Dermis microvascular lymphatic vessel endothelial cell (primary cell): ENCODE measurements at places on chromosomes 3 and 15. TPM values are rescaled to one million over a fixed set of nuclear protein-coding genes. Genes with fewer than 3 reads are reported as not detected.
A peak's percentile ranks its signal among the peaks of the same experiment; 100 is the strongest.

- DNase-seq, result no peak
These were observed 303.8 kb downstream of the TLE3 start for GRCh38 chr15:69793781-69794451.

DNA sequence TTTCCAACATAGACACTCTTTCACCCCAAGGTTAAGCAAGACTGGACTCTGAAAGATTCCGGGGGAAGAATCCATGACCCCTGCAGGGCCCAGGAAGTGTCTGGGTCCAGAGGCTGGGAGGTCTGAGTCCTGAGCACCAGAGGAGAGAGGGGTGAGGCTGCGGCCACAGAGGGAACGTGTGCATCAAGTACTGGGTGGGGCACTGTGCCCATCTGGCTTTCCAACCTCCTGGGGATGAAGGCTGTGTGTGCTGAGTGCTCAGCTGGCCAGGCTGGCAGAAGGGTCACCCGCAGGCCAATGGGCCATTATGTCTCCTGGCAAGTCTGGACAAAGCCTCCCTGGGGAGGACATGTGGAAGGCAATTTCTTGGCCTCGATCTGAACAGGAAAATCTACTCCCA, 3.3 kb downstream of the CHRNA3 start:
- DNase-seq, result no peak

- no peak for DNase-seq
These were observed 40.6 kb downstream of the TPRA1 start for GRCh38 chr3:127549826-127550467.

A4GNT gene
- not detected in 2 replicates for total RNA-seq

- DNase-seq, result no peak
These were observed 97.1 kb upstream of the NR2E3 start for GRCh38 chr15:71713191-71713809.

- no peak for DNase-seq
These were observed 13.3 kb upstream of the ANKDD1A start for GRCh38 chr15:64898406-64898805.

GRCh38 chr15:90143166-90143655, 40.9 kb upstream of the IDH2 start:
- DNase-seq, result no peak

DNA sequence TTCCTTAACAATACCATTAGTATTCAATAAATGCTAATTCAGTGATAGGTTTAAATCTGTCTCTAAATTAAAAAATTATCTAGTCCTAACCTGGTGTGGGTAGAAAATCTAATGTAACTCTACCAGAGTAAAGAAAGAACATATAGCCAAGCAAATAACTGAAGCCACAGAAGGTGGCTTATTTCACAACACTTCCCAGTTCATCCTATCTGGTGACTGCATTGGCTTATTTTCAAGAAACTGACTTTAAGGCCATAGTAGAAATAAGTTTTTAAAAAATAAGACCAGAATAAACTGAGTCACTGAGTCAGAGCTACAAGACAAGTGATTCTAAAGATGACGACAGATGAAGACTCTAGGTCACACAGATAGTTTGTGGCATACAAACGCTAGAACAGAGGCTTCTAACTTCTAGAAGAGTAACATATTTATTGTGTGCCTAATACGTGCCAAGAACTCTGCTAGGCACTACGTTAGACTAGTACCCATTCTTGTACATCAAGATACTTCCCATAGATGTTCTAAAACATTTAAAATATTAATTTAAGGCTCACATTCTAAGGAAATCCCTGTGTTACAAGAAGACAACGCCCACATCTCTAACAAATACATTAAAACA, 25.9 kb downstream of the TMCC1 start:
- DNase-seq, result no peak

- DNase-seq, result peak; percentile 43
These were observed 84.5 kb downstream of the WDR76 start for GRCh38 chr15:43911235-43911781.

CIAO2A gene
- total RNA-seq, result 29.2 and 44.4 TPM in 2 replicates

- no peak for DNase-seq
These were observed 13.5 kb downstream of the TIGIT start for GRCh38 chr3:114307222-114307830.

DNA sequence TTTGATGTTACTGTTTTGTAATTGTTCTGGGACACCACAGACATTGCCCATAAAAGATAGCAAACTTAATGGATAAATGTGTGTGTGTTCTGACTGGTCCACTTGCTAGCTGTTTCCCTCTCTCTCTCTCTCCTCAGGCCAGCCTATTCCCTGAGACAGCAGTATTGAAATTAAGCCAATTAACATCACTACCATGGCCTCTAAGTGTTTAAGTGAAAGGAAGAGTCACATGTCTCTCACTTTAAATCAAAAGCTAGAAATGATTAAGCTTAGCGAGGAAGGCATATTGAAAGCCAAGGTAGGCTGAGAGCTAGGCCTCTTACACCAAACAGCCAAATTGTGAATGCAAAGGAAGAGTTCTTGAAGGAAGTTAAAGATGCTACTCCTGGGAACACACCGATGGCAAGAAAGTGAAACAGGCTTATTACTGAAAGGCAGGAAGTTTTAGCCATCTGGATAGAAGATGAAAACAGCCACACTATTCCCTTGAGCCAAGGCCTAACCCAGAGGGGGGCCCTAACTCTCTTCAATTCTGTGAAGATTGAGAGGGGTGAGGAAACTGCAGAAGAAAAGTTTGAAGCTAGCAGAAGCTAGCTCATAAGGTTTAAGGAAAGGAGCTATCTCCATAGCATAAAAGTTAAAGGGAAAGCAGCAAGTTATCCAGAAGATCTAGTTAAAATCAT, 295.1 kb downstream of the CHST2 start:
- DNase-seq, result no peak

DNA sequence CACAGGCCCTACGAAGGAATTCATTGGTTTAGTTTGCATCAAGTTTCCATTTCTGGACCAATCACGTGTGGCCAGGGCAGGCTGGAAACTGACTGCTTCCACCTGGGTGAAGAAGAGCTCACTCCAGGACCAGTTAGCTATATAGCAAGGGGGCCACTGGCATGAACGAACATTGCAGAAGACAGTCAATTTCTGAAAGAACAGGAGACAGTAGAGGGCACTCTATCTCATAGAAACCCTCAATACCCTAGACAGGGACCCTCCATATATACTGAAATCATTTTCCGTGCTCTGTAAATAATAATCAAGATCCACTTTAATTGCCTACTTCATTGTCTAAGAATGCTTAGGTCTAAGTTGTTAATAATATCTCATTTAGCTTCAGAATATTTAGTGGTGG, 215.6 kb downstream of the CADPS start:
- DNase-seq, result no peak

- DNase-seq, result no peak
These were observed 22.3 kb downstream of the STIMATE start for GRCh38 chr3:52874864-52875587.

DNA sequence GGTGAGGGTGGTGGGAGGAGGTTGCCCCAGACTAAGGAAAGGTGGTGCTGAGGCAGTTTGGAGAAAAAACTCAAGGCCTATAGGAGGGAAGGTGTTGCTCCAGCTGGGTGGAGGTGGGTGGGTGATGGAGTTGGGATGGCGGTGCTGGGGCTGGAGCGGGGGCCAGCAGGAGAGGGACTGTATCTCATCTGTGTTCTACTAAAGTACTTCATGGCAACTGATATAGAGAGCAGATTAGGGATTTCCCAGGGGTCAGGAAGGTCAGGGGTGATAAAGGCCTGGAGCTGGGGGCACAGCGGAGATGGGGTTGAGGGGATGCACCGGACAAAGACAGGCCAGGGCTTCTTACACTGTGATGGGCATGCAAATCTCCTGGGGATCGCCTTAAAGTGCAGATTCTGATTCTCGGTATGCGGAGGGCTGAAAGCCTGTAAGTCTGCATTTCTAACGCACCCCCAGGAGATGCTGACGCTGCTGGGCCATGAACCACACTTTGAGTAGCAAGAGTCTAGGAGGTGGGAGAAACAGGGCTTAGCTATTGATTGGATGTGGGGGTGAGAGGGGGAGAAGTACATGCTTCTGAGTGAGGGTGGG, 4.2 kb downstream of the KLHL40 start:
- no peak for DNase-seq

ADCY5 gene
- under 0.01 and 0.25 TPM in 2 replicates for total RNA-seq

ROBO2 gene
- under 0.01 TPM in 1 of 2 replicates, not detected in the other for total RNA-seq

PCSK6 gene
- 31.8 and 42.7 TPM in 2 replicates for total RNA-seq

OCA2 gene
- total RNA-seq, result not detected in 2 replicates

DNA sequence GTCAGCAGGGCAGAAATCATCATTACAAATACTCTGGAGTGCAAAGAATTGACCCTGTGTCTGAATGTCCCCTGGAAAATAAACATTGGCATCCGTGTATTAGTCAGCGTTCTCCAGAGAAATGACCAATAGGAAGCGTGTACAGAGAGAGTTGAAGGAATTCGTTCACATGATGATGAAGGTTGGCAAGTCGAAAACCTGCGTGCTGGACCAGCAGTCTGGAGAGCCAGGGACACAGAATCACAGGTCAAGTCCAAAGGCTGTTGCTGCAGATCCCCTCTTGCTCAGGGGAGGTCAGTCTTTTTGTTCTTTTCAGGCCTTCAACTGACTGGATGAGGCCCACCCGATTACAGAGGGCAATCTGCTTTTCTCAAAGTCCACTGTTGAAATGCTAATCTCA, 16.6 kb downstream of the GP9 start:
- DNase-seq, result peak; percentile 72

DNA sequence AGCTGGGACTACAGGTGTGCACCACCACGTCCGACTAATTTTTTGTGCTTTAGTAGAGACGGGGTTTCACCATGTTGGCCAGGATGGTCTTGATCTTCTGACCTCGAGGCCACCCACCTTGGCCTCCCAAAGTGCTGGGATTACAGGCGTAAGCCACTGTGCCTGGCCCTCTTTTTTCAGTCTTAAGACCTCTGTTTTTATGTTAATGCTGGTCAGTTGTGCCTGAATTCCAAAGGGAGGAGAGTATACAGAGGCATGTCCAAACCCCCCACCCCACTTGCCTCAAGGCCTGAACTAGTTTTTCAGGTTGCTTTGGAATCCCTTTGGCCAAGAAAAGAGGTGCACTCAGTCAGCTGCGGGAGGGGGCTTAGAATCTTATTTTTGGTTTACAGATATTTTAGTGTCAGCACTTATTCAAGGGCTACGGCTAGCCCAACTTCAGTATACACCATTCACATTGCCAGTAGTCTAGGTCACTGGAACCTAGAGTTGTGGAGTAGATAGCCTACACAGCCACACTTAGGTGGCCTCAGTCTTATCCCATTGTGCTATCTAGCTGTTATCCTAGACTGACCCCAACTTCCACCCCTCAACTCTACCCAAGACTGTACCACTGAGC, 128.0 kb upstream of the TPM1 start:
- no peak for DNase-seq

PLSCR5 gene
- total RNA-seq, result not detected in 2 replicates

DNA sequence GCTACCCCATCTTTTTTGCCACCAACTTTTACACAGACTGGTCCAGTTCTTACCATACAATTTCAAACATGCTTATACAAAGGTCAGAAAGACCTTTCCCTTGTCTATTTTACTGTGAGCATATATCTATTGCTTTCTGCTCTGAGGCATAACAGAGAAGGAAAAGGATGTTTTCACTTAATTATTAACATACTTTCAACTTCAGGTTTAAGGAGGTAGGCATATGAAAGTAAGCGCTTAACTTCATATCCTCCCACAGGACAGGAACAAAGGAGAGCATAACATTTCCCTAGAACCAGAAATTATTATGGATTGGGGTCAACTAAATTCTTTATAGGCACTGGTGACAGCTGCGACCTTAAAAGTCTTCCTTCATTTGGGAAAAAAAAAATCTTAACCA, 1.1 kb downstream of the MYEF2 start:
- DNase-seq, result no peak

GOLGA6L7 gene
- not detected in 2 replicates for total RNA-seq

DNA sequence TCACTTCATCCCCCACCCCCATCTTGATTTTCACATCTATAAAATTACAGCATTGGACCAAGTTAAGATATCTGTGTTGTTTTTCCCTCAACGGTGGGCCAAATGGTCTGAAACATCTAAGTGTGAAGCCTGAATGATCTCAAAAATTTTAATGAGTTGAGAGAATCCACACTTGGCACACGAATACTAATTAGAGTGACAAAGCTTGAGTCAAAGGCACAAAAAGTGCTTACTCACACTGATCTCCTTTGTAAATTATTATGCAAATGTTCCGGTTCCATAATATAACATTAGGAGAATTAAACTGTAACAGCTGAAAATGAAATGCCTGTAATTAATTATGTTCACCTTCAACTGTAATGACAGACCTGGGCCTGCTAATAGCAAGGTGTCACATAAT, 33.6 kb downstream of the GPR176 start:
- no peak for DNase-seq

DNA sequence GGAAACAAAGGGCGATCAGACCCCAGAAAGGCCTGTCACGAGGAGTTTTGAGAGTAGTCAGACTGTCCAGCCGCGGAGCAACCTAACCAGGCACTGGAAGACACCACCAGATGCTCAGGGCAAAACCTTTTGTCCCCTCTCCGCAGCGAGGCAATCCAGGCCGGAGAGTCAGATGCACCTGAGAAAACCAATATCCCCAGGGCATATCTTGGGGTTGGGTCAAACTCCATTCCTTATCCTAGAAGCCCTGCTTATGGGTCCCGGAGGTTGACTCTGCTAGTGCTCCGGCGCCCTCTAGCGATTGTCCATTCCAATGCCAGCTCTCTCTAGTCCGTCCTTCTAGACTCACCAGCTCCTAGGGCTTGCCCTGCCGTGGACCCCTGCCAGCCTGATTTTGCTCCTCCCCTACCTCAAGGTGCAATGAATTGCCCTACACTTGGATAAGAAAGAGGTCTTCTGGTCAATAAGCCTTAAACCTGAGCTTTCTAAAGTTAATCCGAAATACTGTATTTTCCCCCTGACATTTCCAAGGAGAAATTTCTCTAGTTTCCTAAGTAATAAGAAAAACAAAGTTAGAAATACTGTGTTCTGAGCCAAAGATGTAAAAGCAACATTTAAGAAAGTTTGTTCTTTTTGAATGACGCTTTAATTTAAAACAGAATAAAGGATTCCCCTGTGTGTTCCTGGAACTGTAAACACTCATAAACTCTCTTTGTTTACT, 5.5 kb downstream of the CPNE4 start:
- DNase-seq, result peak; percentile 76

- DNase-seq, result no peak
These were observed 6.6 kb downstream of the RHO start for GRCh38 chr3:129535075-129535474.

- DNase-seq, result no peak
These were observed 794.7 kb upstream of the GBE1 start for GRCh38 chr3:82556113-82556512.

DNA sequence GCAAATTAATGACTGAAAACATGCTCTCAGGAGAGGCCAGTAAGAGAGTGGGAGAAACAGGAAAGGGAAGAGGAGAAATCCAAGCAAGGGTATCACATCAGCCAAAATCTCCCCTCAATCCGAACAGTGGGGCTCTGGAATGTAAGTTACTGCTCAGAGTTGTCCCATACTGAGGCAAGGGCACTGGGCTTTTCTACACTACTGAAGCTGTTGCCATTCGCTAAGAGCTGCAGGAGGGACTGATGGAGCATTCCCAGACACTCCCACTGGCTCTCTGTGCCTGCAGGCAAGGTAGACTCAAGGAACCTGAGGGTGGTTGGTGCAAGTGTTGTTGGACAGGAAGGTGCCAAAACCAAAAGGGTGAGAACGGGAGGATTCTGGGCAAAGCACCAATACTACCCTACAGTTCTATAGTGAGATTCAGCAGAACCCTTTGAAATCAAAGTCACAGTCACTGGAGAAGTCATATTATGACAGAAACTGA, 46.1 kb downstream of the NEK10 start:
- no peak for DNase-seq

NEDD4 gene
- total RNA-seq, result 23.2 and 25.7 TPM in 2 replicates
